ENCODE measurements at places on chromosomes 1 and 21. TPM values are rescaled to one million over a fixed set of nuclear protein-coding genes. Genes with fewer than 3 reads are reported as not detected.

The CHI3L2 gene
- total RNA-seq = 0.83 TPM

The KMO gene
- not detected for total RNA-seq

The CAPN9 gene
- total RNA-seq = not detected

The MCOLN2 gene
- 0.06 TPM for total RNA-seq

The RBM11 gene
- not detected for total RNA-seq

The KPRP gene
- total RNA-seq = 0.13 TPM

The UBL4B gene
- total RNA-seq = not detected

The MRPL9 gene
- 117 TPM for total RNA-seq

The F13B gene
- not detected for total RNA-seq

The LRRC53 gene
- total RNA-seq = not detected

The MYOG gene
- 5.7 TPM for total RNA-seq

The C1QA gene
- total RNA-seq = not detected

The WARS2 gene
- total RNA-seq = 19.1 TPM

- DNase-seq = no peak
Measured at GRCh38 chr1:6440198-6441126, 15.9 kb downstream of the ESPN start.

DNA sequence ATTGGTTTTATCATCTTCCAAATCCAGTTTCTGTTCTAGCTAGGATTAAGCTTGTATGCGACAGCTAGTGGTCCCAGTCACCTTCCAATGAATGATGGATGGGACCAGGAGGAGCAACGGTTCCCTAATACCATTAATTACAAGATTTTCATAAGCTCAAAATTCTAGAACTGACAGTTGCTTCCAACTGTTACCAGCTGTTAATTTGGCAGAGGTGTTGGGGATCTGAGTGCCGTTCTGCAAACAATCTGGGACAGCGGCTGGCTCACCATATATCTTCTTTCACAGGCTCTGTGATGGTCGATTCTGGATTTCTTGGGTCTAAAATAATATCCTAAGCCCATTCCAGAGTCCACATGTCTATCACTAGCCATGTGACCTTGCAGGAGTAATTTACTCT, 34.5 kb upstream of the RALGPS2 start:
- DNase-seq = peak; percentile 46

DNA sequence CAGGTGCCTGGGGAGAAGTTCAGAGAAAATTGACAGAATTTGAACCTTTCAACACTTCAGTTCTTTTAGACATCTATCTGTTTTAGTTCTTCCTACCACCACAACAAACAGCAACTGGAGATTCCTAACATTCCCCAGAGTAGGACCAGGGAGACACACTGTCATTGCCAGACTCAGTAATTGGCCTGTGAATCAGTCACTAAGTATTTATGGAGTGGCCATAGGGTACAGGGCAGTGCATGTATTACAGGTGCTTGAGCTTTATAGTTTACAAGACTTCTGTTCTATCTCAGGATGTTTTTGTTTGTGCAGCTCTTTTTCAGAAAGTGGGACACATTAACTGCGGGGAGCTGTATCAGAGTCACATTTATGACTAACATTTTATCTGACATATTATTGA, 1.7 kb downstream of the CDC14A start:
- peak; percentile 76 for DNase-seq

DNA sequence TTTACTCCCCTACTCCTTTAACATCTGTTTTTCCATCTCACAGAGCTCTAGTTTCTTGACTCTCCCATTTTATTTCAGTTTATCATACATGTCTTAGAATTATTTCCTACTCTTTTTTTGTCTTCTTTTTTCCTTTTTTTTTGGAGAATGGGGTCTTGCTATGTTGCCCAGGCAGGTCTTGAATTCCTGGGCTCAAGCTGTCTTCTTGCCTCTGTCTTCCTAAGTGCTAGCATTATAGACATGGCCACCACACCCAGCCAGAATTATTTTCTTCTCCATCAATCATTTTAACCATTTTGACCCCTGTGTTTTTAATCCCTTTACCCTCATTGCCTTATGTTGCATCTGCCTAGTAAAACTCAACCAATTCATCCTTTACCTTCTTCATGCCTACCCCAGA, 123.2 kb upstream of the KIAA1614 start:
- no peak for DNase-seq

DNA sequence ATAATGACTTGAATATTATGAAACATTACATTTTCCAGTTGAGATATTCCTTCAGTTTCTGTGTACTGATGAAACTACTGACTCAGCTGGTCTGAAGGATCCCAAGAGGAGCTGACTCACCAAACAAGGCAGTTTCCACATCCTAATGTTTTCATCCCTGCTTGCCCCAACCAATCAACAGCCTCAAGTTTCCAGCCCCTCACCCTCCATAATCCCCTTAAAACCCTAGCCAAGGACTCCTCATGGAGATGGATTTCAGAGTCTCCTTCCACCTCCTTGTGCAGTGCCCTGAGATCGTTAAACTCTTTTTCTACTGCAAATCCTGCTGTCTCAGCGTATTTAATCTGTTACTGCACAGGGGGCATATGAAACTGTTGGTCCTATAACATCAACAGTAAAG, 83.1 kb upstream of the HAO2 start:
- DNase-seq = peak; percentile 89

- DNase-seq = no peak
Measured at GRCh38 chr1:86416343-86416742, 7.6 kb upstream of the CLCA2 start.

DNA sequence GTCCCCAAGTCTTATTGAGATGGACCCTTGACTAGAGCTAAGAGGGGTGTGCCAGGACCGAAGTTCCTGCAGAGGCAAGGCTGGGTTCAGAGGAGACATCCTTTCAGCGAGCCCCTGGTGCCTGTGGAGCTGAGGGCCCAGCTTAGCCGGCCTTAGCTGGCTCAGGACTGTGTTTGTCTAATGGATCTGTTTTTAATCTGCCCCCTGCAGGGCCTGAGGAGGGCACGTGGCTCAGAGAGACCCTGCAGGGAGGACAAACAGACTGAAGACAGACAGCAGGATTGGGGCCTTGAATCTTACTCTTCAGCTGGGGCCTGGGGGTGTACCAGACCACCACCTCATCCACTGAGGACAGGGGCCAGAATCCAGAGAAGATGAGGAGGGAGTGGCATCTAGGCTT, 1.6 kb downstream of the CRABP2 start:
- no peak for DNase-seq

GRCh38 chr21:30058928-30059327, 107.7 kb downstream of the CLDN17 start:
- DNase-seq = no peak

GRCh38 chr1:209506101-209506500, 77.4 kb upstream of the CAMK1G start:
- DNase-seq = no peak

DNA sequence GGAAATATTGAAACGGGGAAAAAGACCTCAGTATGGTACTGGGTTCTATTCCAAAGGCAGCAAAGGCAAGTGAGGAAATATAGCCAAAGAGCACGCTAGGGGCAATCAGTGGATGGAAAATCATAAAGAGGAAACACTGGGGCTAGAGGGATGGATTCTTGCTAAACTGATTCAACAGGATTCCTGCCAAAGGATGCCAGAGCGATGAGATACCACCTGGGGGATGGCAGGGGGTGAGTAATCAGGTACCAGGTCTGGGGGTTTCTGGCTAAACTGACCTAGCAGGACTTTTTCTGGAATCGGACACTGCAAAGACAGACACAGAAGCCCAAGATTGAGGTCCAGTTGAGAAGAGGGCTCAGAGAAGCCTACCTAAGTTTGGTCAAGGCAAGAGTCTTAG, 6.7 kb downstream of the CHI3L2 start:
- no peak for DNase-seq

GRCh38 chr1:81547912-81548303, 252.8 kb upstream of the ADGRL2 start:
- no peak for DNase-seq

DNA sequence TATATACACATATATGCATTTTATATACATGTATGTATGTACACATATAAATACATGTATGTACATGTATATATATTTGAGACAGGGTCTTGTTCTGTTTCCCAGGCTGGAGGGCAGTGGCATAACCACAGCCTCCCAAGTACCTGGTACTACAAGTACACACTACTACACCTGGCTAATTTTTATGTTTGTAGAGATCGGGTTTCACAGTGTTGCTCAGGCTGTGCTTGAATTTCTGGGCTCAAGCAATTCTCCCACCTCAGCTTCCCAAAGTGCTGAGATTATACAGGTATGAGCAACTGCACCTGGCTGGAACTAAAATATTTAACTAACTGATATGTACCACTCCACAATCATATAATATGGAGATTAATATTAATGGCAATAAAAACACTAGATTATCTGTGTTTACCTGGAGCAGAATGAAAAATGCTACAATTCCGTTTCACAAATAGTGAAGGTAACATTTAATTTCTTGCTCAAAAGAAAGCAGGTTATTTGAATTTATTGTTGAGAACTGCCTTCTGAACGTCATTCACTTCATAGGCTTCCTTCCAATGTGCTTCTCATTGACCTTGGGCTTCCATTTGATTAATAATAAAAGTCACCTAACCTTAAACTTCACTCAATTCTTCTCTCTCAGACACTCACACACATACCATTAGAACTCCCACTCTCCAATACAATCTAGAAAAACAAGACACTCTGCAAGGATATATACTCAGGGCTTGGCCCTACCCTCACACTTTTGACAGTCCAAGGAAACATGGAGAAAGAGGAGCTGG, 57.0 kb downstream of the PTGER3 start:
- DNase-seq = no peak

- no peak for DNase-seq
Measured at GRCh38 chr1:79874289-79874688, 867.8 kb upstream of the ADGRL4 start.

- no peak for DNase-seq
Measured at GRCh38 chr1:163656095-163656759, 334.5 kb downstream of the NUF2 start.

DNA sequence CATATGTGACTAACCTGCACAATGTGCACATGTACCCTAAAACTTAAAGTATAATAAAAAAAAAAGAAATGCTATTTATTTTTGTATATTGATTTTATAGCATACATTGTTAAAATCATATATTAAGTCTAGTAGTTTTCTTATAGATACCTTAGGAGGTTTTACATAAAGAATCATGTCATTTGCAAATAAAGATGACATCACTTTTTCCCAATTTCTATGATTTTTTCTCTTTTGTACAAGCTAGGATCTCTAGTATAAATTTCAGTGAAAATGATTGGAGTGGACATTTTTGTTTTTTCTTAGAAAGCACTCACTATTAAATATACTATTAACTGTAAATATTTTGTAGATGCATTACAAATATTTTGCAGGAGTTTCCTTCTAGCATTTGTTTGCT, 20.5 kb upstream of the NTMT2 start:
- no peak for DNase-seq

GRCh38 chr1:184388971-184389370, 2.1 kb downstream of the C1orf21 start:
- DNase-seq = no peak

- DNase-seq = no peak
Measured at GRCh38 chr21:28723646-28724045, 269.0 kb downstream of the LTN1 start.

DNA sequence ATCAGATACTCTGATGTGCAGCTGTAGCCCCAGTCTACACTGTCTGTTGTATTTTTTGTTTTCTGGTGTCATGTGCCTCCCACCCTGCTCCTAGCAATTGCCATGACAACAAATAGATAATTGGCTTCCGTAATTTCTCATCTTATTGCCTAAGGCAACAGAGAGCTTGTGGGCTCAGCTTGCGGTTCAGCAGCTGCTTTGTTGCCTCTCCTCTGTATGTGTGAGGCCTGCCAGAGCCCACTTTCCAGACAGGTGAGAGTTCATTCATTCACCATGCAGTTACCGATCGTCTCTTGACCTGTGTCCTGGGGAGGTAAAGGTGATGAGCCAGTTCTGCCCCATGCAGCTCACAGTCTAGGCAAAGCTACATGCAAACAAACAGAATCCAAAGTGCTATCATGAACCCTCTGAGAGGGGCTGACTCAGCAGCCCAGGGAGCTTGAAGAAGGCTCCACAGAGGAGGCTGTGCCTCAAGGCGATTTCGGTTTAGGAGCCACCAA, 11.9 kb downstream of the LGALS8 start:
- DNase-seq = no peak

GRCh38 chr1:63615768-63616420, 22.7 kb downstream of the PGM1 start:
- peak; percentile 67 for DNase-seq

DNA sequence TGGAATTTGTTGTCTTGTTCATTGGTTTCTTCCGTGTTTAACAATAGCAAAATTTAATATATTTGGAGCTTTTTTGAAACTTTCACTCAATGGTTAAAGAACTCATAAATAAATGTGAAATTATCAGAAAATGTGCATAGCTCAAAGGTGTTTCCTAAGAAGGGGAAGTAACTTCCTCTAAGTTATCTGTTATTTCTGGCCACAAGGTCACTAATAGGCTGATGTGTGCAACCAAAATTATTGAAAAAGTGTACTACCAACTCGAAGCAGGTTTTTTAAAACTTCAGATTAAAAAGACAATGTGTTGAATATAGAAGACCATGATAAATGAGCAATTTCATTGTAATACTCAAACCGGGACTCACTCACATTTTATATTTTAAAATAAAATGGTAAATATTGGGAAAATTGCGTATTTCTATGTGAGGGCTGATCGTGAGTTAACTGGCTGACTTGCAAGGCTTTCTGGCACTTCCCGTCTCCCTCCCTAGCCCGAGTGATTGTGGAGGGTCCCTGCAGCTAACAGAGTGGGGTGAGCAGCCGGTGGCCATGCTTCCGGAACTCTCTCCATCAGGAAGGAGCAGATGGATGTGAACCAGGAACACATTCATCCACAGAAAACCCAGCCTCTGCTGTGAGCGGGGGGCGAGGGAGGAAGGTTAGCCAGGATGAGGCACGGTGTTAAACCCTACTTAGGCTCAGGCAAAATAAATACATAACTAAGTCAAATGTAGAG, 96.9 kb downstream of the ERG start:
- DNase-seq = no peak

DNA sequence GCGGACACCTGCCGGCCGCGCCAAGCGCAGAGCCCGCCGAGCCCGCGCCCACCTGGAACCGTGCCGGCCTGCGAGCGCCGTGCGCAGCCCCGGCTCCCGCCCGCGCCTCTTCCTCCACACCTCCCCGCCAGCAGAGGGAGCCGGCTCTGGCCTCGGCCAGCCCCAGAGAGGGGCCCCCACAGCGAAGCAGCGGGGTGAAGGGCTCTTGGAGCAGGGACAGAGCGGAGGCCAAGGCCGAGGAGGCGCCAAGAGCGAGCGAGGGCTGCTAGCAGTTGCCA, 50.1 kb upstream of the KRTAP19-8 start:
- DNase-seq = no peak

DNA sequence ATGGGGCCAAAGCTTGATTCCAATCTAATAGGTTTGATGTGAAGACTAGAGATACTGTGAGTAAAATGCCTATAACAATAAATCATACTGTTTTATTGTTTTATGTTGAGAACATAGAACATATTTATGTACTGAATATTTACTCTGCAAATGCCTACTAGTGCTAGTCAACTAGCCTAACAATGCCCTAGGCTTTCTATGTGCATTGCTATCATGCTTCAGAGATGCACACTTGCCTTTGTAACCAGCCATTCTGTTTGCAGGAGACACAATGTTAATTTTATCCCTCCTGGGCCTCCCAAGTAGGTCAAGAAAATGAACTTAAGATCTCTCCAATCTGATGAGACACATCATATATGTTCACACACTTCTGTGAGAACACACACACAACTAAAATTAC, 530.8 kb upstream of the BEND5 start:
- no peak for DNase-seq

All from LHCN-M2 (cell line).